ENCODE measurements at places on chromosomes 4 and X.
A peak's percentile ranks its signal among the peaks of the same experiment; 100 is the strongest.

GRCh38 chr4:147034372-147034771 lies 88.7 kb upstream of the TTC29 start:
- no peak for DNase-seq

- no peak for DNase-seq
Measured at GRCh38 chrX:133391111-133391510, 24.2 kb downstream of the GPC4 start.

GRCh38 chr4:176044589-176044951 lies 21.1 kb upstream of the WDR17 start:
- no peak for DNase-seq

DNA sequence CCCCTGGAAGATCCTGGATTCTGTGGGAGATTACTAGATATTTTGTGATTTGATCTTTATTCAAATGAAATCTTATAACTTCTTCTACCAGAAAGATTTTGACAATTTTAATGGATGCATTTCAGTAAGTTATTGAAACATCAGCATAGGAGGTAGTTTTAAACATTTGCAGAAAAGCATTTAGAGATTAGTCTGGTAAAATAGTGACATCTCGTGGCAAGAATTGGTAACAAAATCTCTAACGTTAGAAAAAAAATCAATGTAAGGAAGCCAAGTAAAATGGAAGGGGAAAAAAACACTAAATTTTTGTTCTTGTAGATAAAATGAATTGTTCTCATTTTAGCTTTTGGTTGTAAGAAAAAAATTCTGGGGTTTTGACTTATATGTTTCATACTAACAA lies 73.3 kb downstream of the TASL start:
- no peak for DNase-seq

DNA sequence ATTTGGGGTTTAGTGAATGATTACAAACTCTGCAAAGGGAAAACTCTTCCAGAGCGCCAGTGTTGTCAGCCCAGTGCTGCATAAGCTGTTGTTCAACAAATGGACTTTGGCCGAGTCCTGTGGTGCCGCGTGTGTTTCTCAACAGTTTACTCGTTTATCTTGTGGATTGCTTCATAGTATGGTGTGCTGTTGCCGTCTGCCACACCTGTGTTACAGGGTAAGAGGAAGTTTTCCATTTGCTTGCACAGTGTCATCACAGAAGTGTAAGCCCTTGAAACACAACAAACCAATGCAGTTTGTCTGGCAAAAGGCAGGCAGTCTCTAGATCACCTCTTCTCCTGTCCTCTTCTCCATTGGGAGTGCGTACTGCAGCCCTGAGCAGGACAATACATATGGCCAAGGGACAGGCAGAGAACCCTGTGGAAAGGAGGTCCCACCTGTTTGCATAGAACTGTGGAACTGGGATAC lies 66.3 kb downstream of the DCUN1D4 start:
- no peak for DNase-seq

- DNase-seq: no peak
Measured at GRCh38 chr4:40502220-40502619, 127.4 kb downstream of the RBM47 start.

- no peak for DNase-seq
Measured at GRCh38 chrX:133815496-133815895, 169.9 kb downstream of the GPC3 start.

GRCh38 chr4:81490403-81491160 lies 18.9 kb upstream of the RASGEF1B start:
- DNase-seq: no peak

DNA sequence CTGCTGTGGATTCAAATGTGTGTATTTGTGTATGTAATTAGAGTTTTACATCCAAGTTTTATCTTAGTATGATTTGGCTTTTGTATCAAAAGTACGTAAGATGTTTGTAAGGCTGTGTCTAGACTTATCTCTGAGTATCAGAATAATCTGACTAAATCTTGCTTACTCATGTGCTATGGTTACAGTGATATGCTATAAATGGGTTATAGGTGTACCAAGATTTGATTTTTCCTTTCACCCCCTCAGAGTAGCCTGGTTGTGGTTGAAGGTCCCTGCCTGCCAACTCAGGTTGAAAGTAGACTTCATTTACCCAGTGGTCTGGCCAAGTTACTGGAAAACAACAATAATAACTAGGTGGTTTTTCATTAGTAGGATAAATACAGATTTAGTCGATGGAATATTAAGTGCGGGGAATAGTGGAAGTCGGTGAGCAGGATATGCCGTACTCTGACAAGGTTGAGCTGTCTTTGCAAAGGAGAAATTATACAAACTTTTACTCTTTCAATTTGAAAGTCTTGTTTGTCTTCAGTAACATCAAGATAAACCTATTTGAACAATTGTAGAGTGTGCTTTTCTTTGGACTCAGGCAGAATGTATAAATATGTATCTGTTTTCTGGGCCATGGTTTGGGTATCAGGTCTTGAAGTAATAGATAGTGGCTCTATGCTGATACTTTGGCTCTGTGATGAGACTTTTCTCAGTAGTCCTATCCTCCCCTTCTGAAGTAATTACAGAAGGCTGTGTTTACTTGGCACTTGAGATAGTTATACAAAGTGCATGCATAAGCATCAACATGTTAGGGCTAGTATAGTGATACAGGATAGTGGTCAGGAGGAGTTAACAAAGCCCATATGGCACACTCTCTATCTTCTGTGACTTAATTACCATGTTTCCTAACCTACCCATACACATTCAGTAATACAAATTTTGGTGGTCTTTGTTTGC lies 23.7 kb downstream of the BMP2K start:
- no peak for DNase-seq

DNA sequence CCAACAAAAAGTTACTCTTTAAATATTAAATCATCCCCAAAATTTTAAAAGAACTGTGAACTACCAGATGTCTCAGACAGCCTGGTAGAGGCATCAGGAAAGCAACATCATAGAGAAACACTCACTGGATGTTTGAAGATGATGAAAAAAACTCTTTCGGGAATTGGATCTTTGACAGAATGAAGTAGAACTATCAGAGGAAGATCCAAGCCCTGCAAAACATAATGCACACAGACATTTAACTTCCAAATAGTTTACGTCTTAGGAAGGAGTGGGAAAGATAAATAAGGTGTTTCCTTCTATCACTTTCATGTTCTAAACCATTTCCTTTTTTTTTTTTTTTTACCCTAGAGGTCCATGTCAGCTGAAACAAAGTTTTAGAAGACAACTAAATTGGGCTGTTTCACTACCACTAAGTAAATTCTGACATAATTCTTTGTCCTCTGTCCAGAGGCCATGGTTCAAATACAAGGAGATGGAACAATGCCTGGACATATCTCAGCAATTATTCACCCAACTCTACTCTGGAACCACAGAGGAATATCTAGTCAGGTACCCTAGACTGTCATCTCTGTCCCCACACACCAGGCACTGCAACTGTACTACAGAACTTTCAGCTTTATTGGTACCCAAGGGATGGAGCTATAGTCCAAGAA lies 217.7 kb upstream of the INTU start:
- DNase-seq: no peak

GRCh38 chrX:40068048-40068447 lies 29.7 kb downstream of the BCOR start:
- DNase-seq: no peak

DNA sequence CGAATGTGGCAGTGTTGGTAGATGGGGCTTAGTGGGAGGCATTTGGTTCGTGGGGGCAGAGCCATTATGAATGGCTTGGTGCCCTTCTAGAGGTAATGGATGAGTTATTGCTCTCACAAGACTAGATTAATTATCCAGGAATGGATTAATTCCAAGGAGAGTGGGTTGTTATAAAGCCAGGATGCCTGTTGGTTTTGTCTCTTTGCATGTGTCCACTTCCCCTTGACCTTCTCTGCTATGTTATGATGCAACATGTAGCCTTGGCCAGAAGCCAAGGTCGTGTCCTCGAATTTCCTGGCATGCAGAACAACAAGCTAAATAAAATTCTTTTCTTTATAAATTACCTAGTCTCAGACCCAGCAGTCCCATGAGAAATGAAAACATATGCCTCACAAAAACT lies 111.2 kb upstream of the PLS3 start:
- DNase-seq: peak; percentile 61

GRCh38 chr4:150375025-150375424 lies 206.9 kb upstream of the MAB21L2 start:
- no peak for DNase-seq

DNA sequence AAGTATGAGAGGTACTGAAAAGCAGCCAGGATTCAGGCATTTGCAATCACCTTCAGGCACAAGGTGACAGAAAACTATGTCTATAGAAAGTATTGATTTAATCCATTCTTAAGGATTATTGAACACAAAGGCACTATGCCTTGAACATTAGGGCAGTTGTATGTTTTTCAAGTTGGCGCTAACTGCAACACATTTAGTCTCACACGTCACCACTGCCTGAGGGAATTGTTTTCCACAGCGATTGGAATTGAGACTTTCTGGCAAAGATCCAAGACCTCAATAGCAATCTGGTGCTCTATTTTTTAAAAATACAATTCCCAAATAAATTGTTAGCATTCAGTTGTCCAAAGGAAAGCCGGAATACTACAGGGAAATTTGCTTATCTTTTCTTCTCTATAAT lies 52.7 kb upstream of the FTHL17 start:
- DNase-seq: no peak

- no peak for DNase-seq
Measured at GRCh38 chr4:16048619-16049419, 35.0 kb downstream of the PROM1 start.

GRCh38 chrX:17738737-17739535 lies 1.6 kb downstream of the SCML1 start:
- DNase-seq: no peak

DNA sequence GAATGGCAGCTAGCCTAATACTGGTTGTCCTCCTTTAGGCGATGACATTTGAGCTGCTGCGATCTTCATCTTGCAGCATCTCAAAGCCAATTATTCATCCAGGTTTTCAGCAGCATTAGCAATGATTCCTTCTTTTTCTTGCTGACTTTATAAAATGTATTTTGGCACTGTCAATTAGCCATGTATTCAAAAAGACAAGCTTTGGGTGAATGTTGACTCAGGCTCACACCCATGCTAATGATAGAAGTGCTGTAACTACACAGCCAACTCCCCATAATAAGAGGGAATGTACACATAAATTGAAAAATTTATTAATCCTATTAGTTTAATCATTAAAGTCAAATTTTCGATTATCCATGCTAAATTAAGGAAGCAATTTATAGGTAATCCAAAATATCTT lies 24.3 kb upstream of the NPNT start:
- DNase-seq: no peak

- no peak for DNase-seq
Measured at GRCh38 chr4:138448169-138448568, 206.0 kb upstream of the SLC7A11 start.

- DNase-seq: no peak
Measured at GRCh38 chr4:186684889-186685309, 38.8 kb downstream of the FAT1 start.

DNA sequence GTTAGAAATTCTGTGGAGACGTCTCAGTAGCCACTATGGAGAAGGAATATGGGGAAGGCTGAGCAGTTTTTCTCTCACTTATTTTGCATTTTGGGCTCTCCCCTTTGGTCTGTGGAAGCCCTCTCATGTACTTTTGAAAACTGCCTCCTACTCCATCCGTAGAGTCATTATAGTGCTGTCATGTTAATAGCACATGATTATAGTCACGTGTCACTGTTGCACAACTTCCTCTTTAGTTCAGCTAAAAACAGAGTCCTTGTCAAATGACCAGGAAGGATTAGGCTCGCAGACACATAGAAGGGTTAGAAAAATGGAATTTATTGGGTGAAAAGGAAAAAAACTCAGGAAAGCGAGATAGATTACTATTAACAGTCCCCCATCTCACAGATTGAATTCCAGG lies 258.2 kb upstream of the CXorf51A start:
- DNase-seq: no peak

DNA sequence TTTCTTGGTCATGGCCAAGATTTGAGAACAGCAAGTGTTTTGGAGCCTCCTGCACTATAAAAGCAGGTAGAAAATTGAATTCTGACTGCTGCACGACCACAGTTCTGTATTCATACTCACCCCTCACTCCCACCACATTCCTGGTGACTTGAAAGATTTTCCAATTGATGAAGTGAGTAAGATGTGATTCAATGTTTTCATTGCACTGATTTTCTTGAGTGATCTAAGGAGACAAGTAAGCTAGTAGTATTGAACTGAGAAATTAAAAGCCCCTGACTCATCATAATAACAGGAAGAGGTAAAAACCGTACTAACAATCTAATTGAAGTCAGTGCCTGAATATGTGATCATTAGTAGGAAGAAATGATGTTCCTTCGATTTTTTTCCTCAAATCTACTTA lies 6.1 kb upstream of the SEC24D start:
- no peak for DNase-seq

- no peak for DNase-seq
Measured at GRCh38 chrX:133569217-133569616, 153.9 kb upstream of the GPC4 start.

- no peak for DNase-seq
Measured at GRCh38 chr4:179112441-179113170, 1670.4 kb upstream of the AGA start.

GRCh38 chr4:186368281-186368680 lies 102.3 kb downstream of the F11 start:
- DNase-seq: no peak

DNA sequence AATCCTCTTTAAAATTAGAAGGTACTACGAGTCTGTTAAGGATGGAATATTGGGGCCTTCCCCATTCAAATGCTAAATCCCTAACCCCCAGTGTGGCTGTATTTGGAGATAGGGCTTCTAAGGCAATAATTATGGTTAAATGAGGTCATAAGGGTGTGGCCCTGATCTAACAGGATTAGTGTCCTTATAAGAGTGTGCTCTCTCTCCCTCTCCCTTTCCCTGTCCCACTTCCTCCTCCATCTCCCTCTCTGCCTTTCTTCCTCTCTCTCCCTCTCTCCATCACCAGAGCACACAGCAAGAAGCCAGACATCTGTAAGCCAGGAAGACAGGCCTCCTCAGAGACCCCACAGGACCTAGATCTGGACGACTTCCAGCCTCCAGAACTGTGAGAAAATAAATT lies 116.9 kb downstream of the COL25A1 start:
- DNase-seq: no peak

GRCh38 chrX:70336767-70337166 lies 46.9 kb downstream of the KIF4A start:
- no peak for DNase-seq

DNA sequence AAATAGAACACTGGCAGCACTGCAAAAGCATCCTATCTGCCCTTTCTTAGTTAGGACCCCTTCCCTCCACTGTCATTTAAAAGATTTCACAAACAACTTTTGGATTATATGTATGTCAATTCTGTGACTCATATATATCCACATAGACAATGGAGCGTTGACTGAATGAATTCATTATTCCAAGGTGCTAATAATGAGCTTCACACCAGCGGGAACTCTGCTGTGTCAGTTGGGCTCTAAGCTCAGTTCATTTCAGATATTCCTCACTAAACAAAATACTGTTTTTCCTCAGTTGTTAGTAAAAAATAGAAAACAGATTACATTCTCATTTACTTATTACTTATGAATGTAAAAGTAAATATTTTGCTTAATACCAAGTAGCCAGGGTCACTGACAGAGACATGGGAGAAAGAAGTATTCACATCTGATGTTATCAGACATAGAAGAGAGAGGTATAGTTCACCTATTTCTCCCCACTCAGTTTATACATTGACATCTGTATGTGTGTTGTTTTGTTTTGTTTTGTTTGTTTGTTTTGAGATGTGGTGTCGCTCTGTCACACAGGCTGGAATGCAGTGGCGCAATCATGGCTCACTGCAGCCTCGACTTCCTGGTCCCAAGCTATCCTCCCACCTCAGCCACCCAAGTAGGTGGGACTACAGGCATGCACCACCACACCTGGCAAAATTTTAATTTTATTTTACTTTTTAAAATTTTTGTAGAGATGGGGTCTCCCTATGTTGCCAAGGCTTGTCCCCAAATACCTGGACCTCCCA lies 10.9 kb downstream of the NFKB1 start:
- DNase-seq: no peak

Measured in pulmonary artery endothelial cell (primary cell).